ENCODE measurements at places on chromosomes 3 and 15. TPM values are rescaled to one million over a fixed set of nuclear protein-coding genes. Genes with fewer than 3 reads are reported as not detected.

Gene PRSS50
- 0.46 TPM for total RNA-seq

Gene IL5RA
- total RNA-seq: 17.7 TPM

Gene KCNMB3
- 1.3 TPM for total RNA-seq

Gene PRRT3
- 6.3 TPM for total RNA-seq

Gene ARRDC4
- 39.6 TPM for total RNA-seq

Gene COL6A5
- total RNA-seq: 3.1 TPM

Gene CAND2
- total RNA-seq: 6.7 TPM

Gene TBC1D2B
- total RNA-seq: 96.2 TPM

DNA sequence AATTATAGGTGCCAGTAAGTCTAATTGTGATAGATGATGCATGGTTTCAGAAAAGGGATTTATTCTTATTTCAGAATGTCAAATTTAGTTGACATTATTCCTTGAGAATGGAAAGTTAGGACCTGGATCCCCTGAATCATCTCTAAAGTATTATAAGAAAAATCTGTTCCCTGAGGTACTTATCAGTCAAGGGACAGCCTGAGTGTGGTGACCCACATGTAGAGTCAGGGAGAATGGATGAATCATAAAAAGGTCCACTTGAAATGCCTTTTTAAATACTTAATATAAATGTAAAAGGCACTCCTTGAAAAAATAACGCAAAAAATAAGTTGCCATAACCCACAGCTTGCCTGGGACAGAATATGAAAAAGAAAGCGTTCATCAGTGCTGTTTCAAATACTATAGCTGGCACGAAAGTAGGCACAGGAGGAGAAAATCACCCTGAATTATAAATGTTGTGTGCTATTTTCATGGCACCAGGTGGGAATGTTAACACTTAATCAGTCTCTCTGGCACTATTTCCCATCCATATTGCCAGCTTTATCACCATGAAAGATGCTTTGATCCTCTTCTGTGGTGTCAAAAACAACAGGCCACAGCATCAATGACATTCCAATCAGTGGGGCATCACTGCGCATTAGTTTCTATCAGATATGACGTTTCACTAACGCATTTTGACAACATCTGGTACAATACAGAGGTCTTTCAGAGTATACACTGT is 208.5 kb downstream of the EPHA3 start:
- no peak overlapping the region for H3K27ac ChIP-seq
- DNase-seq: no peak
- H3K36me3 ChIP-seq: no peaks in the 10 kb centered on the region
- H3K27me3 ChIP-seq: no peaks in the 10 kb centered on the region

- H3K36me3 ChIP-seq: no peaks in the 10 kb centered on the region
- H3K27me3 ChIP-seq: no peaks in the 10 kb centered on the region
- H3K4me1 ChIP-seq: no peaks in the 10 kb centered on the region
- DNase-seq: no peak
- H3K4me3 ChIP-seq: no peak overlapping the region
- no peak overlapping the region for H3K27ac ChIP-seq
Observed at GRCh38 chr15:29852201-29852600, 29.9 kb upstream of the TJP1 start.

- H3K4me1 ChIP-seq: no peaks in the 10 kb centered on the region
- no peaks in the 10 kb centered on the region for H3K36me3 ChIP-seq
- DNase-seq: no peak
Observed at GRCh38 chr3:171943262-171944117, 95.9 kb upstream of the FNDC3B start.

- H3K36me3 ChIP-seq: no peaks in the 10 kb centered on the region
- no peak overlapping the region for H3K27ac ChIP-seq
- peaks cover 15% of the 10 kb centered on the region for H3K4me1 ChIP-seq
Observed at GRCh38 chr3:195012100-195012499, 258.9 kb downstream of the XXYLT1 start.

- no peak overlapping the region for H3K27ac ChIP-seq
- H3K4me1 ChIP-seq: no peaks in the 10 kb centered on the region
- no peak overlapping the region for H3K4me3 ChIP-seq
- H3K27me3 ChIP-seq: no peaks in the 10 kb centered on the region
Observed at GRCh38 chr3:43876648-43877047, 185.9 kb downstream of the ABHD5 start.

DNA sequence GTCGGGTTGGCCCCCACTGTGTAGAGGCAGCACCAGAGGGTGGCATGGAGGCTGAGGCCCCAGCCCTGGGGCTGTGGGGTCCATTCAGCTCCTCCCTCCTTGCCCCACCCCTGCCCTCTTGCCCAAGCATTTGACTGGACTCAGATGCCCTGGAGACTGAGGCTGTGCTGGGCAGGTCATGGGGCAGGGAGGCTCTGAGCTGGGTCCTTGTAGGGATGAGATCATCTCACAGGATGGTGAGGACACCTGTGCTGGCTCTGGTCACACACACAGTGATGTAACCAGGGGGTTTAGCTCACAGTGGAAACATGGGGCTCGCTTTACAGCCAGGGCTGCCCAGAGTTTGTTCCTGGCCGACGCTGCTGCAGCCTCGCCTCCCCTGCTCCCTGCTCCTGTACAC is 17.8 kb downstream of the ALPK3 start:
- no peak for DNase-seq
- no peak overlapping the region for H3K27ac ChIP-seq
- H3K27me3 ChIP-seq: no peaks in the 10 kb centered on the region
- H3K4me3 ChIP-seq: no peak overlapping the region
- H3K36me3 ChIP-seq: no peaks in the 10 kb centered on the region

DNA sequence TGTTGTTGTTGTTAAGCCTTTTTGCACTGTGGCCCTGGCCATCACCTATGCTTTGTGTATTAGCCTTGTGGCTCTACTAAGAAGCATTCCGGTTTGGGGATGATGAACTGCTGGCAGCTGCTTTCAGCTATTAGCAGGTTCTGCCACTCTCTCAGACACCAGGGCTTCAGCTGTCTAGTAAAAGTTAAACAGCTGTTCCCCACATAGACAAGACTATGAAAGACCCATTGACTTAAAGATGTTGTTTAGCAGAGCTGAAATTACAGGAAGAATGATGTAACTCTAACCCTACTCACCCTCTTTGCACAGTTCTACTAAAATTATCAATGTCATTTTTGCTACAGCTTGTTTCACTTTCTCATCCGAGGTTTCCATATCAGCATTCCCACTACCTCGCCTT is 131.2 kb upstream of the CGNL1 start:
- DNase-seq: no peak
- H3K4me1 ChIP-seq: no peaks in the 10 kb centered on the region
- peaks cover 6% of the 10 kb centered on the region for H3K36me3 ChIP-seq
- no peak overlapping the region for H3K27ac ChIP-seq
- no peak overlapping the region for H3K4me3 ChIP-seq

DNA sequence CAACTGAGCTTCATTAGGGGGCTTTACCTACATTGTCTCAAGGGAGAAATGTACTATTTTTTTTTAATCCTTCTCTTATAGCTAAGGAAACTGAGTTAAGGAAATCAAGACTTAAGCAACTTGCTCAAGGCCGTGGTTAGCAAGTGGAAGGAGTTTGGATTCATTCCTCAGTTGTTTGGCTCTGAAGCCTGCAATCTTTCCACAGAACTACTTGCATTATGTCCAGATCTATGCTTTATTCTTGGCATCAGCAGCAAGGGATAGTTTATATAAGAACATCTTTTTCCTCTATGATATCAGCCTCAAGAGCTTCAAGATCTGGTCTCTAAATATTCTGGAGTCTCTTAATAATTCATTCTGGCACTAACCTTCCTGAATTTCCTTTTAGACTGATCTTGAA is 182.4 kb downstream of the SV2B start:
- no peak overlapping the region for H3K4me3 ChIP-seq
- H3K4me1 ChIP-seq: no peaks in the 10 kb centered on the region
- H3K27me3 ChIP-seq: no peaks in the 10 kb centered on the region

GRCh38 chr3:127684871-127685707 is 12.3 kb downstream of the ABTB1 start:
- no peak overlapping the region for H3K27ac ChIP-seq
- H3K27me3 ChIP-seq: no peaks in the 10 kb centered on the region
- H3K36me3 ChIP-seq: no peaks in the 10 kb centered on the region

Data from upper lobe of left lung (tissue), 6 donors.